RKO (cell line): ENCODE measurements at places on chromosomes 6 and 20.

DNA sequence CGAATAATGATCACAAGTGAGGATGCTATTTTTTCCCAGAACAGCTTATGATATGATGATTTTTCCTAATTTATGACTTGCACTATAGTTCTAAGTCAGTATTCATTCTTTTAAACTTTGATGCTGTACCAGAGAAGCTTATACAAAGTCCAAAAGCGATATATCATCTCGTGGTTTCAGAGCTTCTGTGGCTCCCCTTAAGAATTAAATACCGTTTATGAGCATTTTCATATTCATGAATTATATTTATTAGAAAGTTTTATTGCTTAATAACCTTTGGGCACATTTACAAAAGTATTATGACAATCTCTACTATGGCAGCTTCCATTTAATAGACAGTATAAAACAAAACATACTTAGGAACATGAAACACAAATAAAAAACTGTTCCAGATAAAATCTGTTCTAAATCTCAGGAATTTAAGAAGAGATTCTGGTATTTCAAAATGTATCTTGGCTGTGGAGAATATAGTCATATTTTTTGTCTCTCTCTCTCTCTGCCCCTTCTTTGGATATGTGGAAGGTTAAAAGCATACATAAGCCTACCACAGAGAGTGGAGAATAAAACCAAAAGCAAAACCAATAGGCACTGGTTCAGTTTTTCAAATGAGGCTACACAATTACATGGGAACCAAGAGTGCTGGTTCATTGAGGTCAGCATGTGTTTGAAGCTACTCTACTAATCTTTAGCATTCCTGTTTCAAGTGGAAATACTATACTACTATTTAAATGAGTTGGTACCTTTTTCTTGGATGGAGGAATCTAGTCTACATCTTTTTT is 884.5 kb upstream of the GJE1 start:
- no peak for DNase-seq

DNA sequence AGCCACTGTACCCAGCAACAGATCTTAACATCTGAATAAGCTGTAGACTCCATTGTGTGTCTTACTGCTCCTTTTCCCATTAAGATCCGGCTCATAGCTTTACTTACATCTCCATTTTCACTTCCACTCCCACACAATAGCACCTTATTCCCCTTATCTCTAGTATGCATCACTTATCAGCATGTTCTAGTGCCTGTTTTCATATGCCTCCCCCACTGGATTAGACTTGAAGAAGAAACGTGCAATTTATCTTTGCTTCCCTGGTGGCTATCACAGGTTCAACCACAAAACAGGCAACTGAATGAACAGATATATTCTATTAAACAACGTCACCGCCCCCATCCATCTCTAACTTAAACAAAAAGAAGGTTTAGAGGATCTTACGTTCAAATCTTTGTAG is 12.1 kb downstream of the SSR1 start:
- DNase-seq: no peak

- no peak for DNase-seq
Observed at GRCh38 chr6:125507987-125508655, 206.4 kb upstream of the HDDC2 start.

- no peak for DNase-seq
Observed at GRCh38 chr20:57507477-57507876, 17.5 kb downstream of the CTCFL start.

- no peak for DNase-seq
Observed at GRCh38 chr20:48096212-48096875, 311.1 kb upstream of the SULF2 start.

- no peak for DNase-seq
Observed at GRCh38 chr6:157519255-157520116, 138.5 kb downstream of the ZDHHC14 start.

GRCh38 chr6:133466680-133467079 is 225.5 kb downstream of the EYA4 start:
- DNase-seq: no peak

DNA sequence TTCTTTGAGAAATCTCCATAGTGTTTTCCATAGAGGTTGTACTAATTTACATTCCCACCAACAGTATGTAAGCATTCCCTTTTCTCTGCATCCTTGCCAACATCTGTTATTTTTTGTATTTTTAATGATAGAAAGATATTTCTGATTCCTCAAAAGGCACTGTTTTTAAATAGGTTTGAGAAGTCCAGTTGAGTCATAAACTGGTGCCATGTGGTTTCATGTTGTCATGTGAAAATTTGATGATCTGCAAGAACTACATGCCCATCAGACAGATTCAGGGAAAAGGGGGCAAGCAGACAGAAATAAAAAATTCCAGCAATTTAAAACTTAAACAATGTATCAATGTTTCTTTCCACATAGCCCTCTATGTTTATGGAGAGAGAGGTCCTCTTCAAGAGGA is 227.5 kb downstream of the KCNQ5 start:
- no peak for DNase-seq

- DNase-seq: no peak
Observed at GRCh38 chr6:134663800-134664535, 285.9 kb downstream of the ALDH8A1 start.

GRCh38 chr20:56361900-56362299 is 3.1 kb downstream of the FAM210B start:
- DNase-seq: no peak

- no peak for DNase-seq
Observed at GRCh38 chr6:43122146-43122545, 46.0 kb downstream of the PTK7 start.

- peak; percentile 79 for DNase-seq
Observed at GRCh38 chr20:38790200-38791053, 15.1 kb upstream of the PPP1R16B start.

DNA sequence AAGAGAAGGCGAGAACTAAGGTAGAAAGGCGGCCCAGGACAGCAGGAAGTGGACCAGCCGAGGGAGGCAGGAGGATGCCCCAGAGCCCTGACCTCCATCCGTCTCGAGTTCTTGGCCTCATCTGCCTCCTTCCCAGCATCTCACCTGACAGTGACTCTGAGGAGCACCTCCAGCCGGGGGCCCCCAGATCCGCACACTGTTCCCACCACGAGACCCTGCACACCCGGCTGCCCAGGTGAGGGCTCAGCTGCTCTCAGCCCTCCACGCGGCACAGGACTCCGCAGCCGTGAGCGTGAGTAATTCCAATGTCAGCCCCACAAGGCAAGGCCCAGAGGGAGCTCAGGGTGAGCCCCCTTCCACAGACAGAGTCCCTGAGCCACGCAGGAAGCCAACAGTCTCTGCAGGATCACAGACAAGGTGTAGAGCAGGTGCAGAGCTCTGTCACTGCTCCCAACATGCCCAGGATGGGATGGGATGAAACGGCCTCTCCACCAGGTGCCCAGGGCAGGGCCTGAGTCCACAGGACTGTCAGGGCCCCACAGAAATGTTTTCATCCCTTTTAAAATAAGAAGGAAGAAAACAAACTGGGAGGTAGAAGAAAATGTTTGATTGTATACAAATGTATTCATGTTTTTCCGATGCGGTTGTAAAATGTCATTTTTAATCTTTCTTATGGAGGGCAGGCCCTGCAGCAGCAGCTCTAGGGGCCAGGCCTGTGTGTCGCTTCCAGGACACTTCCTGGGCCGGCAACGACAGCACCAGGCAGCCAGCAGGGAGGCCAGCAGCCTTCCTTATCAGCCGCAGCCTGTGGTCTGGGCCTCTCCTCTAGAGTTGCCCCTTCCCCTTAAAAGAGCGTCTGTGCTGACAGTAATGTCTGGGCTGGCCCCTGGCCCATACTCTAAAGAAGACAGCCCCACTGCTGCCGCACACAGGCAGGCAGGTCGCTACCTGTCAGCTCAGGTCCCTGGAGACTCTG is 66.9 kb downstream of the DLL1 start:
- no peak for DNase-seq

DNA sequence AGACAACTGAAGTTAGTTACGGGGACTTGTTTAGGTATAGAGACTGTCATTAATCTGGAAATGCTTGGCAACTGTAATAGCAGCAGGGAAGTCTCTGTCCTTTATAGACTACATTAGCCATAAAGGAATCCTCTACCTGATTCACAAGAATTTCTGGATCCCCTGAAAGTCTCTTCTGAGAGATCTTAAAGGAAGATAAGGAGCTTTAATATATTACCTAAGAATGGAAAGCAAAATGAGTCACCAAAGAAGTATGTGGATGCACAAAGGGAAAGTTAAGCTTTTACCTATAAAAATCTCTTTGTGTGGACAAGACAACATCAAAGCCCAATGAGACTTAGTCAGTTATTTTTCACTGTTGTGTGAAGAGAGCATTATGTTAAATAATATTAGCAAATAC is 92.2 kb upstream of the RSPO3 start:
- no peak for DNase-seq

- DNase-seq: no peak
Observed at GRCh38 chr6:80289727-80290126, 183.3 kb downstream of the BCKDHB start.

DNA sequence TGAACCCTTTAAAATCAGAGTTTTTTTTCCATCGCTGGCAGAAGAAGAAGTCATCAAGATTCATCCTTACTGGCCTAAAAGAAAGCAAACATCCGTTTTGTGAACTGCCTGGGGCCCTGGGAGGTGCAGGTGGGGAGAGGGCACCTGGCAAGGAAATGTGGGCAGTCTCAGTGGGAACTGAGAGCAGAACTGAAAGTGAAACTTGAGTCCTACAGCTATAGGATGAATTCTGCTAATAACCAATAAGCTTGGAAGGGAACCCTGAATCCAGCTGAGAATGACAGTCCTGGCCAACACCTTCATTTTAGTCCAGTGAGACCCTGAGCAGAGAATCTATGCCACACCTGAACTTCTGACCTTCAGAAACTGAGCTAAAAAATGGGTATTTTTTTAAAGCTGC is 130.1 kb upstream of the ASCC3 start:
- no peak for DNase-seq

DNA sequence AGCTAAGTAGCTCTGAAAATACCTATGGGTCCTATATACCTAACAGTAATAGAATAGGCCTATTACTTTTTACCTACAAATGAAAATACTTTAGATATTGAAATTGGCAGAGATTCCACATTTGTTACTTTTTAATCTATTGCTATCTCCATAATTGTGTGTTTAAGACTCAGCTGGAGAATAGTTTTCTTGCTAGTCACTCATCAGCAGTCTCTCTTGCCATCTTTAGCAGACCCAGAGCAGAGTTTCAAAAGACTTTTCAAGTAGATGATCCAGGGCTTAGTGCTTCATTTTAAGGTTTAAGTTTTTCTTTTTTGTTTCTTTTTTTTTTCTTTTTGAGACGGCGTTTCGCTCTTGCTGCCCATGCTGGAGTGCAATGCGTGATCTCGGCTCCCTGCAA is 12.9 kb downstream of the ANKS1A start:
- no peak for DNase-seq

DNA sequence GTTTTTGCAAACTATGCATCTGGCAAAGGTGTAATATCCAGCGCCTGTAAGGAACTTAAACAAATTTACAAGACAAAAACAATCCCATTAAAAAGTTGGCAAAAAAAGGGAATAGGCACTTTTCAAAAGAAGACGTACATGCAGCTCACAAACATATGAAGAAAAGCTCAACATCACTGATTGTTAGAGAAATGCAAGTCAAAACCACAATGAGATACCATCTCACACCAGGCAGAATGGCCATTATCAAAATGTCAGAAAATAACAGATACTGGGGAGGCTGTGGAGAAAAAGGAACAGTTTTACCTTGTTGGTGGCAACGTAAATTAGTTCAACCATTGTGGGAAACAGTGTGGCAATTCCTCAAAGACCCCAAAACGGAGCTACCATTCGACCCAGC is 54.2 kb downstream of the TSBP1 start:
- no peak for DNase-seq

DNA sequence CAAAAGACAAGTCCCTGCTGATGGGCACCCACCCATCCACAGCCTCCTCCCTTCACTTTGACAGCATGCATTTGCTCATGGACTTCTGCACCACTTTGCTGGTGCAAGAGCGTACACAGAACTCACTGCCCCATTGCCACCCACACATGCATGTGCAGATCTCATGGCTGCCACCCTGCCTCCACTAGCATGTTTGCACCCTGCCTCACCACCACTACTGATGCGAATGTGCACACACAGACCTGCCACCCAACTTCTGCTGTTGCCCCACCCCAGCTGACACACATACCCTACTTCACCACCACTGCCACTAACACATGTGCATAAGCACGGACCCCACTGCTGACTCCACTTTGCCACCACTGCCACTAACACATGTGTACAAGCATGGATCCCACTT is 64.9 kb upstream of the EYS start:
- no peak for DNase-seq
